ENCODE measurements at places on chromosomes 12 and 14.

DNA sequence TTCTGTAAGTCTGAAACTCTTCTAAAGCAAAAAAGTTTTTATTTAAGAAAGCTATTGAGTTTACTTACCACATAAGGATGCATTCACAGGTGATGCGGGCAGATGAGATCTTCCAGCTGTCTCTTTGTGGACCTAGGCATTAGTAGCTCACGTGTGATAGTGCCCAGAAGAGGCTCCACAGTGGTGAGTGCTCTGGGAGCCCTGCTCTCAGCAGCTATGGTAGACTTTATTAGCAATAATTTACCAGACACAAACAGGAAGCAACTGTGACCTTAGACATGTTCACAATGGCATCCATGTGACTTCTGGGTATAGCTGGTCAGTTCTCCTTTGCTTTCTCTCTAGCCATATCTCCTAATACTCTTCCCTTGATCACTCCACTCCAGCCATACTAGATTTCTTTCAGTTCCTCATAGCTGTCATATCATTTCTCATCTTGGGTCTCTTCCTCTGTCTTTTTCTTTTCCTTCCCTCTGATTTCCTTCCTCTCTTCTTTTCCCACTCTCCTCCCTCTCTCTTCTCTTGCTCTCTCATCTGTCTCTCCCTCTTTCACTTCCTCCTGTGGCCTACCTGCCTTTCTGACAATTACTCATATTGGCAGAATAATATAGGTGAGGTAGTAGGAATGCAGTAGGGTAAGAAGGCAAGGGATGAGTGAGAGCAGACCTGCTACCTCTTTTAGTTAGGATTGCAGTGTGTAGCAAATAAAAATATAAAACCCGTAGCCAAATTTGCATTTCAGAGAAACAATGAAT is 75.2 kb upstream of the SCAF11 start:
- no peak for DNase-seq

DNA sequence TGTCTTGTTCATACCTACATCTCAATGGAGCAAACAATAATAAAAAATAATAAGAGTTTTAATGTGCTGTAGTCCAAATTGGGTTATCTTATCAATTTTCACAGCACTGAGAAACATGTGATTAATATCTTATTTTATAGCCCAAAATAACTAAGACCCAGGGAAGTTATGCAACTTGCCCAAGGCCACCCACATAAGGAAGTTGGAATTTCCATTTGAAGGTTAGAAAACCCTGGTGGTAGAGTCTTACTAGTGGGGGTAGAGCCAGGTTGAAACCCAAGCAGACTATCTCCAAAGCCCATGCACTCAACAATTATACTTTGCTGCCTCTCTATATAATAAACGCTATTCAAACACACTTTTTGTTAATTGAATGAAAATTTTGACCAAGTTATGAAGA is 270.0 kb upstream of the CAND1 start:
- no peak for DNase-seq

DNA sequence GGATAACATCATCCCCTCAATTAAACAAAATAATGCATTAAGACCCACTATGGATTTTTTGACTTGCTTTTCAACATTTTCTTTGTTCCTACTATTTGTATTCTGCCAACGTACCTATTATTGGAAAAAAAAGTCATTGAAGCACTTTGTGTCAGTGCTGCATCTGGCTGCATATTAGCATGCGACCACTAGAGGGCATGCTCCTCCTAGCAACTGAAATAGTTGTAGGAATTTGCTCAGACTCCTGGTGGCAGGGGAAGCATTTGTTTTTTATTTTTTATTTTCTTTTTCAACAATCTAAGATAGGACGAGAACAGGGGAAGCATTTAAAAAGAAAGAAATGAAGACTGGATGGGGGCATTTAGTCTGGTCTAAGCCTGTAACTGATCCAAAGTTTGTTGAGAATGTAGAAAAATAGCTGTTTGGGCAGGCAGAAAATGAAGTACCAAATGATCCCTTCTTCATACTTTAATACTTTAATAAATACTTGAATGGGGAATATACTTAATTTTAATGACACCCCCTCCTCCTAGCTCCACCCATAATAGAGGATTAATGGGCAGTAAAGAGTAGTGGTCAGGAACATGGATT is 14.5 kb upstream of the CLEC4A start:
- peak; percentile 40 for DNase-seq

DNA sequence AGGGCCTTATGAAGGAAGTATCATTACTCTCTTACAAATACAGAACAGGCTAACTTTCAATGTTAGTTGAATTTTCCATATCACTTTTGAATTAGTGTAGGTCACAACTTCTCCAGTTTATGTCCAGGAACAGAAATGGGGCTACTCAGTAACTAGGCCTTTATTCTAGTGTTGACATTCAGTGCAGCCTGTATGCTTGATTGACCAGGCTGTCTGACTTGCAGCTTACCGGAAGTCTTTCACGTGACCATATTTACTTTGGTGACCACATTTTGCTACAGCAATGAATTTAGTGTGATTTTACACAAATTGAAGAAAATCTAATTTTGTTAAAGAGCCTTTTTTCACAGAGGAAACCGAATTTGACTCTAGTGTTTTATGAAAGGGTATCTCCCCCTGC is 12.4 kb downstream of the MTERF2 start:
- no peak for DNase-seq

- DNase-seq: no peak
These were observed 219.9 kb downstream of the CHST11 start for GRCh38 chr12:104676636-104677035.

Data from NCI-H1436 (cell line).